Regular cardiac myocyte (primary cell): ENCODE measurements at places on chromosomes 11 and 22. TPM values are rescaled to one million over a fixed set of nuclear protein-coding genes. Genes with fewer than 3 reads are reported as not detected.

Gene RCOR2
- total RNA-seq, result 1.3 and 1.7 TPM in 2 replicates

Gene LRRC32
- total RNA-seq, result 57.8 and 62.5 TPM in 2 replicates

Gene CDC45
- 2.3 and 38.7 TPM in 2 replicates for total RNA-seq

Gene TSPAN18
- under 0.01 TPM in 2 replicates for total RNA-seq

Gene EFCAB6
- 0.96 and 2.3 TPM in 2 replicates for total RNA-seq

Gene NAALAD2
- total RNA-seq, result 0.58 and 0.85 TPM in 2 replicates

Gene KDELR3
- total RNA-seq, result 147 and 213 TPM in 2 replicates

Gene NOX4
- total RNA-seq, result 3.6 and 3.9 TPM in 2 replicates

Gene CNTF
- 1.1 and 1.2 TPM in 2 replicates for total RNA-seq

Gene NXPE1
- not detected in 2 replicates for total RNA-seq

Gene DCDC1
- 0.19 and 0.56 TPM in 2 replicates for total RNA-seq

Gene PPP2R5B
- 12.7 and 30.4 TPM in 2 replicates for total RNA-seq

Gene MAPK12
- 22.0 and 23.7 TPM in 2 replicates for total RNA-seq

Gene NCAM1
- total RNA-seq, result 0.58 and 0.85 TPM in 2 replicates

Gene BDNF
- total RNA-seq, result 42.4 and 48.2 TPM in 2 replicates

Gene RGL4
- total RNA-seq, result not detected in 2 replicates

Gene CECR2
- total RNA-seq, result 0.96 and 1.1 TPM in 2 replicates

Gene FGF19
- total RNA-seq, result not detected in 2 replicates

Gene P2RY6
- 0.56 and 0.58 TPM in 2 replicates for total RNA-seq

Gene RAD9A
- total RNA-seq, result 3.3 and 6.2 TPM in 2 replicates

Gene CHRM1
- not detected in 2 replicates for total RNA-seq

Gene GRAP2
- under 0.01 TPM in 1 of 2 replicates, not detected in the other for total RNA-seq

Gene PNPLA5
- total RNA-seq, result under 0.01 TPM in 1 of 2 replicates, not detected in the other

Gene SORL1
- 1.7 and 5.2 TPM in 2 replicates for total RNA-seq

Gene MYOD1
- total RNA-seq, result not detected in 2 replicates

Gene PGR
- total RNA-seq, result under 0.01 and 0.19 TPM in 2 replicates

Gene SCUBE2
- 1.2 and 1.7 TPM in 2 replicates for total RNA-seq
